ENCODE measurements at places on chromosomes 1 and 21.

- no peak for DNase-seq
- peaks cover 30% of the 10 kb centered on the region for H3K4me1 ChIP-seq
- no peak overlapping the region for H3K4me3 ChIP-seq
Observed at GRCh38 chr1:91537281-91537986, 36.8 kb downstream of the CDC7 start.

DNA sequence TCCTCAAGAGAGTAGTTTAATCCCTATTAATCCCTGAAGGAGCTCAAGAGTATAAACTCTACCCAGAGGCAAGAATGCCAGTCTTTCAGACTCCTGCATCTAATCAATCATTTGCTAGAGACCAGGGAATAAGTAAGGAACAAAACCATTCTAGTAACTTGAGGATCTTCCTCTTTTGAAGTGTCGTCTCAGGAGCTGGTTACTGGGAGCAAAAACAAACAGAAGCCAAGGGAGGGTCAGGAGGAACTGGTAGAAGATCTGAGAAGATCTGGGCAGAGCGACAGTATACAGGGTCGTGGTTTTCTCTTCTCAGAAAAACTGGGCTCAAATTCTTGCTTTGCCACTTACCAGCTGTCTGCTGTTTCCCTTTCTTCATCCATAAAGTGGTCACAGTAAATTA, 69.3 kb downstream of the RPS6KA1 start:
- H3K36me3 ChIP-seq, result no peaks in the 10 kb centered on the region
- no peaks in the 10 kb centered on the region for H3K27me3 ChIP-seq
- no peak overlapping the region for H3K4me3 ChIP-seq
- H3K4me1 ChIP-seq, result peaks cover 10% of the 10 kb centered on the region
- DNase-seq, result no peak

- peak overlapping the region; percentile 87 for H3K27ac ChIP-seq
- DNase-seq, result peak; percentile 83
- peaks cover 14% of the 10 kb centered on the region for H3K36me3 ChIP-seq
- H3K4me1 ChIP-seq, result peaks cover 89% of the 10 kb centered on the region
- peak overlapping the region; percentile 74 for H3K4me3 ChIP-seq
- H3K27me3 ChIP-seq, result no peaks in the 10 kb centered on the region
Observed at GRCh38 chr21:45080639-45081414, 6.4 kb downstream of the ADARB1 start.

- no peak for DNase-seq
- no peak overlapping the region for H3K27ac ChIP-seq
- peaks cover 28% of the 10 kb centered on the region for H3K36me3 ChIP-seq
- peaks cover 24% of the 10 kb centered on the region for H3K4me1 ChIP-seq
- H3K27me3 ChIP-seq, result no peaks in the 10 kb centered on the region
Observed at GRCh38 chr1:31900790-31901189, 37.4 kb downstream of the PTP4A2 start.

- peaks cover 7% of the 10 kb centered on the region for H3K27me3 ChIP-seq
Observed at GRCh38 chr1:157978586-157979403, 14.7 kb upstream of the KIRREL1 start.

All from activated CD4-positive, alpha-beta T cell treated with anti-CD3 and anti-CD28 coated beads, Interleukin-2, amount 10 ng/mL, durations not matched to agents 24 days and 14 days (primary cell).